ENCODE measurements at places on chromosomes 2 and 18. TPM values are rescaled to one million over a fixed set of nuclear protein-coding genes. Genes with fewer than 3 reads are reported as not detected.

GRCh38 chr2:120912101-120912985 is 176.7 kb downstream of the GLI2 start:
- peaks cover 8% of the 10 kb centered on the region for H3K27me3 ChIP-seq
- H3K4me1 ChIP-seq, result peaks cover 49% of the 10 kb centered on the region
- H3K4me3 ChIP-seq, result no peak overlapping the region
- peak overlapping the region; percentile 29 for H3K27ac ChIP-seq
- DNase-seq, result peak; percentile 75
- H3K36me3 ChIP-seq, result peaks cover 7% of the 10 kb centered on the region

DNA sequence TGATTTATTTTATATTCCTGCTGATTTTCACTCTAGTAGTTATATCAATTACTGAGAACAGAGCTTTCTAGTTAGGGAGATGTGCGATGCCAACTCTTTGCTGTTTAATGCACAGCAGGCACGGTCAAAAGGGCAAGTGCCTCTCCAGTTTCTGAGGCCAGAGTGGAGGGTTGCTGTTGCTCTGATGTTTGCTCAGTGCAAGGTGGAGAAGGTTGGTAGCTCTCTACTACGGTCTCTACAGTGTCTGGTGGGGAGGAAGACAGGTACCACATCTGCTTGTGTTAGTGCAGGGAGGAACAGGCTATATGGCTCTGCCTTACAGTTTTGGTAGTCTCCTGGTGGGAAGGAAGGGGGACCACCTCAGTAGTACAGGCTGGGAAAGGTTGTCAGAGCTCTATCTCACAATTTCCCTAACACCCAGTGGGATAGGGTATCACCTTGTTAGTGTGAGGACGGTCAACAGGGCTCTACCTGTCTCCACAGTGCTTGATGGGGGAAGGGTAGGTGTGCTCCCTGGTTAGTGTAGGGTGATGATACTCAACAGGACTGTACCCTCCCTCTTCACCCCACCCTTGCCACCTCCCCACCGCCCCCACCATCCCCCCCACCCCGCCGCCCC is 85.9 kb downstream of the FANCL start:
- DNase-seq, result no peak
- peaks cover 5% of the 10 kb centered on the region for H3K36me3 ChIP-seq
- H3K27ac ChIP-seq, result no peak overlapping the region
- H3K4me3 ChIP-seq, result no peak overlapping the region
- no peaks in the 10 kb centered on the region for H3K27me3 ChIP-seq

- no peak overlapping the region for H3K4me3 ChIP-seq
- H3K36me3 ChIP-seq, result peaks cover 9% of the 10 kb centered on the region
- peak; percentile 8 for DNase-seq
- no peaks in the 10 kb centered on the region for H3K27me3 ChIP-seq
These were observed 36.0 kb upstream of the TTC27 start for GRCh38 chr2:32591669-32592463.

DNA sequence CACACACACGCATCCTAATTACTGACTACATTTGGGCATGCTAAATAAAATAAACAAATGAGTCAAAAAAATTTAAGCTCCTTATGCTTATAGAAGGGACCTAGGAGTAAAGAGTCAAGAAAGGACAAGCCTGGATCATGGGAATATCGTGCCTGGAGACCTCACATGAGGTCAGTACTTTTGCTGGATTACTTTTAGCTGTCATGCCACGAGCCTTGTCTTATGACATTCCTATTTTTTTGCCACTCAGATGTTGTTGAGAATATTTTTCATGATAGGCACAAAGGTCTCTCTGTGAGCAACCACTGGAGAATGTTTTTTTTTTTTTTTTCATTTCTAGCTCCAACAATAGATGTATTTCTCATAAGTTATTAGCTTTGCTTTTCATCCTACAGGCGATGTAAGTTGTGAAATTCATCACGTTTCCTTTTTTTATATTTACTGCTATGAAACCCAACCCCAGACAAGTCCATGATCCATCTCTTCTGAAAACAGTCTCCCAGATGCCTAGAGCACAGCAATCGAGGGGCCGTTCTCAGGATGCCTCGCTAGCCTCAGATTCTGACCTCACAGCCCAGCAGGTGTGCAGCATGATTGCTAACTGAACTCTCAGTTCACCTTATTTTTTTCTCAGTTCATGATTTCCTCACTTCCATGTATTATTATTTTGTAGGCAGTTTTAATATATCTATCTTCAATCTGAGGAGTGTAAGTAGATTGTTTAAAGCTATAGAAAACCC is 464.5 kb downstream of the IRS1 start:
- no peak for DNase-seq
- no peak overlapping the region for H3K27ac ChIP-seq
- no peak overlapping the region for H3K4me3 ChIP-seq
- H3K27me3 ChIP-seq, result no peaks in the 10 kb centered on the region
- H3K36me3 ChIP-seq, result no peaks in the 10 kb centered on the region

DNA sequence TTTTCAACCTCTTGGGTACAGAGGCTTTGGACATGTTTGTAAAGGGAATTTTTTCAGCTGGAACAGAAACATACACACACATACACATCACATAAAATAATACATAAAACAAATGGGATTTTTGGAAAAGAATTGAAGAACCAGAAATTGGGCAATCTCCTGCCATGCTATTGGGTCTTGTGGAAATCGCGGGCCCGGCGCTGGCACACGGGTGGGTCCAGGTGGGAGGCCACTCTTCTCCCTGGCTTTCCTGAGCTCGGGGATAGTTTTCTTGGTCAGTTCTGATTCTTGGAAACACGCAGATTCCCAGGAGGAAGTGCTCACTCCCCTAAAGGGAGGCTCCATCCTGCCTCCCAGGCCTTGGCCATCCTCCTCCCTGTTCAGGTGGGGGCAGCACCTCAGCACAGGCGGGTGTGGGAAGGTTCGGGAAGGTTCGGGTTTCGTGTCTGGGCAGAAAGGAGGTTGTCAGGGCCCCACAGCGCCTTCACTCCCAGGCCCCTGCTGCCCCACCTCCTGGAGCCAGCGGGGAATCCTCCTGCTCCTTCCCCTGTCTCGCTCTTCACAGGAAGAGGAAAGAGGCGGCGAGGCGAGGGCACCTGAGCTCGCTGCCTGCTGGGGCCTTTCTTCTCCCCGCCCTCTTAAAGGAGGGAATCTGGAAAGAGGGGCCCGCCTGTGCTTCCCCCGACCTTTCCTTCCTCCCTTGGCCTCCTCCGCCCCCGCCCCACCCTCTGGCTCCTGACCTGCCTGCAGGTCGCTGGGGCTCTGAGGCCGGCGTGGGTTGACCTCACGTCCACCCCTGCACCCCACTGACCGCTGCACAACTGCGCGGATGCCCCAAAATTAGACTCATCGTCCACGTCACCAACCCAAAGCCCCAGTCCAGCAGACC is 97.8 kb upstream of the PXDN start:
- H3K4me3 ChIP-seq, result no peak overlapping the region
- H3K27ac ChIP-seq, result no peak overlapping the region
- H3K4me1 ChIP-seq, result no peaks in the 10 kb centered on the region
- H3K27me3 ChIP-seq, result peaks cover 3% of the 10 kb centered on the region

Gene CHRNG
- 77.7 TPM for total RNA-seq

Gene FER1L5
- 0.98 TPM for total RNA-seq

Gene ZAP70
- total RNA-seq, result 3.2 TPM

- H3K27ac ChIP-seq, result no peak overlapping the region
- peaks cover 2% of the 10 kb centered on the region for H3K27me3 ChIP-seq
- no peaks in the 10 kb centered on the region for H3K36me3 ChIP-seq
- DNase-seq, result no peak
- no peak overlapping the region for H3K4me3 ChIP-seq
These were observed 29.2 kb downstream of the MYO7B start for GRCh38 chr2:127564429-127565260.

- H3K36me3 ChIP-seq, result peaks cover 72% of the 10 kb centered on the region
- DNase-seq, result no peak
- peaks cover 4% of the 10 kb centered on the region for H3K4me1 ChIP-seq
- H3K27me3 ChIP-seq, result no peaks in the 10 kb centered on the region
These were observed 244.9 kb downstream of the HDAC4 start for GRCh38 chr2:239155806-239156480.

- H3K4me1 ChIP-seq, result no peaks in the 10 kb centered on the region
- H3K27ac ChIP-seq, result no peak overlapping the region
- no peak for DNase-seq
- H3K27me3 ChIP-seq, result no peaks in the 10 kb centered on the region
These were observed 61.5 kb downstream of the FARP2 start for GRCh38 chr2:241417626-241418025.

DNA sequence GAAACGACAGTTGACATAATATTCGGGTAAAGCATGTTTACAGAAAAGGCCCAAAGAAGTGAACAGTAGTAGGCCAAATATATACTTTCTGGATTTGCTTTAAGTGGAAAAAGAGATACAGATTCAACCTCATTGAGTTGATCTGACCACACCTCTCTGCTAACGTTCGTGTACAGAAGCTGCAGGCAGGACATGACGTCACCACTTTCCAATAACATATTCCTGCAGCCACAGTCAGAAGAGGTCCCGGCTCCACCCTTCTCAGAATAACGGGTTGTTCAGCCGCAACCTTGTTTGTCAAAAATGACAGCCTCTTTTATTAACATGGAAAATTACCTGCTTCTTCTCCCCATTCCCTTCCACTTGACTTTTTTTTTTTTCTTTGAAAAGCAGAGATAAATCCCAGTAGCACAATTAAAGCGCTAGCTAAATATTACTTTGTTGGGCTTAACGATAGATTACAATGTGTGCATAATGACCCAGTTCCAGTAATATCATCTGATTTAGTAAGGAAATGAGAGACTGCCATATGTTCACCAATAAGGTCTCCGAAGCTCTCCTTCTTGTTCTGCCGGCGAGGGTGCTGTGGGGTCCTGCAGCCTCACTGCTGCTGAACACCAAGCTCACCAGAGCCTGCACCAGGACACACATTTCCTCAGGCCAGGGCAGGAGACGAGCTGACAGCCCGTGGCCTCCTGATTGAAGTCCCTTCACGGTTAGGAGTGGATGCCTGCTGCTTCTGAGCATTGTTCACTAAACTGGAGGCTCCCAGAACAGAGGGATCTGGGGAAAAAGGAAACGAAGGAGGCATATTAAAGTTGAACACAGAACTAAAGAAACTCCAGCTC is 451.0 kb upstream of the SALL3 start:
- H3K27me3 ChIP-seq, result peaks cover 5% of the 10 kb centered on the region
- no peak overlapping the region for H3K4me3 ChIP-seq
- H3K4me1 ChIP-seq, result no peaks in the 10 kb centered on the region
- H3K27ac ChIP-seq, result no peak overlapping the region
- DNase-seq, result no peak

GRCh38 chr2:223100061-223100511 is 48.1 kb downstream of the KCNE4 start:
- DNase-seq, result peak; percentile 96
- H3K36me3 ChIP-seq, result no peaks in the 10 kb centered on the region
- peaks cover 31% of the 10 kb centered on the region for H3K4me1 ChIP-seq
- no peak overlapping the region for H3K4me3 ChIP-seq
- peak overlapping the region; percentile 78 for H3K27ac ChIP-seq
- H3K27me3 ChIP-seq, result no peaks in the 10 kb centered on the region
